ENCODE measurements at places on chromosomes 4 and X.

- DNase-seq, result no peak
Observed at GRCh38 chr4:185323606-185324005, 72.1 kb downstream of the LRP2BP start.

- no peak for DNase-seq
Observed at GRCh38 chr4:30802622-30803323, 82.6 kb downstream of the PCDH7 start.

DNA sequence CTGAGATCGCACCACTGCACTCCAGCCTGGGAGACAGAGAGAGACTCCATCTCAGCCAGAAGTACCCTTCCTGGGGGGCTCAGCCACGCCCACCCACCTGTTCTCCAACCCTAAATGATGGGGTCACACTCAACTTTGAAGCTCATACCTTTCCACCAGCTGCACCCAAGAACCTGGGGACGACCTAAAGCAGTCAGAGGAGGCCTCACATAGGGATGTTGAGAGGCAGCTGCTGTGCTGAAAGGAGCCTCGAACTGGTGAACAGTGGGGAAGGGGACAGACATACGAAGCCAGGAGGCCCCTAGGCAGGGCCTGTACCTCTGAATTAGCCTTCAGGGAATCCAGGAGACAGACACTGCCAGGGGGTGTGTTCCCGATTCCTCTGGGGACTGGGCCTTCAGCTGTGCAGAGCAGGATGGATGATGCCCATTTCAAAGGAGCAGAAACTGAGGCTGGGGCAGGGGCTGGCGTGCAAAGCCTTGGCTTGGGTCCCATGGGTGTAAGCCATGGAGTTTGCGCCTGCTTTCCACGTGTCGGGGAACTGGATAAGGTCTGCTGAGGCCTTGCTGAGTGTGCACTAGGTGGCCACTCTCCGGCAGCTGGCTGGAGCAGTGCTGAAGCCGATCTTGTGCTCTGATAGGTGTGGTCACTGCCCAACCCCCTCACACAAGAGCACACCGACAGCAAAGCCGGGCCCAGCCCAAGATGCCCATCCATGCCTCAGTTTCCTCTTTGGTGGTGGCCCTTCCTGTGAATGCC is 130.8 kb downstream of the CPZ start:
- DNase-seq, result no peak

DNA sequence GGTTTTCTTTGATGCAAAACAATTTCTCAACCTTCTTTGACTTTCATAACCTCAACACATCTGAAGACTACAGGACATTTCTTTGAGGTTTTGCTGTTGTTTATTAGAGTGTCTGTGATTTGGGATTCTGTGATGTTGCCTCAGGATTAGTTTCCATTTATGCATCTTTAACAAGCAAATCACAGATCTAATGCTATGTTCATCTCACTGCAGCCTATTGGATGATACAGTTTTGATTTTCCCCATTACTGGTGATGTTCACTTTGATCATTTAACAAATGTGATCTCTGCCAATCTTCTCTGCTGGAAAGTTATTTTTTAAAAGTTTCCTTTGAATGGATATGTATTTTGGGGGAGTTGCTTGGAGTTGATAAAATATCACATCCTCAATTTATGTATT is 624.9 kb upstream of the HS3ST1 start:
- DNase-seq, result no peak

- no peak for DNase-seq
Observed at GRCh38 chrX:40120838-40121580, 23.3 kb upstream of the BCOR start.

DNA sequence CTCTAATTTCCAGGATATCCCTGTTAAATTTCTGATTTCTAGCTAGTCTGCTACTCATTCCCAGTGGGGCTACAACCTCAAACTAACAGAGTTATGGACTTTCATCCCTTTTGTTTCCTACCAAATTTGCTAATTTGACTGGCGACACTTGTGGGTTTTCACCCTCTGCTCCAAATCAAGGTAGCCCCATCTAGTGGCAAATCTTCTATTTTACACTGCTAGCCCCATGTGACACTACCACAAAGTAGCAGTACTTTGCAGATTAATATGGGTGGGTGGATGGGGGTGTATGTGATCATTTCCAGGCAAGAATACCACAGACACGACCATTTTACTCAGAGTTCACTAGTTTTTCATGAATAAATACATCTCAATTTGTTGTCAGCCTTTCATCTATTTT is 150.3 kb downstream of the MSL3 start:
- DNase-seq, result peak; percentile 0

DNA sequence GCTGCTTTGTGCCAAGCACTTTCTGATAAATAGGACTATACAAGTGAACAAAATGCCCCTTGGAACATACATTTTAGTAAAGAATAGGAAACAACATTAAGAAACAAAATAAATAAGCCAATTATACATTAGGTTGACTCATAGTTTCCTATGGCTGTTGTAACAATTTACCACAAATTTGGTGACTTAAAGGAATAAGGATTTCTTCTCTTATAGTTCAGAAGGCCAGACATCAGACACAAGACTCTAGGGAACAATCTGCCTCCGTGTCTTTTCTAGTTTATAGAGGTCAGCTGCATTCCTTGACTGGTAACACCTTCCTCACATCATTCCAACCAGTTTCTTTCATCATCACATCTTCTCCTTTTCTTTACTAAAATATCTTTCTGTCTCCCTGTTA is 235.9 kb upstream of the PCDH18 start:
- DNase-seq, result no peak

DNA sequence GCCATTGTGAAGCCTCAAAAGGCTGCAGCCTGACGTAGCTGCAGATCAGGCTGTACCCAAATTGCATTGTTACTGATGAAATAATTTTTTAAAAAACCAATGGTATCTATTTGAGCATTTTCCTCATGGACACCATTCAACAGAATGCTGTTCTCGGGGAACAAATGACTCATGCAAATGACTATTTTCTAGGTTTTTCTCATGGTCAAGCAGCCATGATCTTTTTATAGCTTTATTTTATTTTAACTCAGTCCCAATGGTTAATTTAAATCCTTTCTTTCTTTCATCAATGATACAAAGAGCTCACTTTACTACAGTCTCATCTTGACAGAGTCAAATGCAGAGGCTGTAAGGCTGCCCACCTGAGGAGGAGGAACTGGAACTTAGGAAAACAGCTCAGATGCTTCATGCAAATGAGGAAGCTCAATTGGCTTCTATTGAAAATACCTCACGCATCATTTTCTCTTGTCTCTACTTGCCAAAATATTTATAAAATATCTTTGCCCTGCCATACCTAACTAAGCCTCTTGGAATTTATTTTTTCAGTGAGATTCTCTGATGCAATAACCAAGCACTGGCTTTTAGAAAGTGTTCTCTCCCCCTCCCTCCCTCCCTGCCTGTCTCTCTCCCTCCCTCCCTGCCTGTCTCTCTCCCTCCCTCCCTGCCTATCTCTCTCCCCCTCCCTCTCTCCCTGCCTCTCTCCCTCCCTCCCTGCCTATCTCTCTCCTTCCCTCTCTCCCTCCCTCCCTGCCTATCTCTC is 81.0 kb downstream of the SORBS2 start:
- no peak for DNase-seq

DNA sequence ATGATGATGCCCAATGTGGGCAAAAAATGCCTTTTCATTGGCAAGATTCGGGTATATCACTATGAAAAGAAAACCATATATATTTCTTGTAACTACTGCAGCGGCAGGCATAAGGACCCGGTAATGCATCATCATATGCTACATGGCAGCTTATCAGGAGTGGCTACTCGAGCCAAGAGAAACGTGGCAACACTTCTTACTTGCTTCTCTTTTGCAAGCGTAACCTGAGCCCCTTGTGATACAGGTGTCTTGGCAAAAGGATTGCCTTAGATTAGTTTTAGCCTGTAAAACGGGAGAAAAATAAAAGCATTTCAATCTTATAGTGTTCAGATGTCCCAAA is 280.3 kb downstream of the SPRY1 start:
- no peak for DNase-seq

- no peak for DNase-seq
Observed at GRCh38 chr4:7557456-7557855, 122.7 kb upstream of the PSAPL1 start.

DNA sequence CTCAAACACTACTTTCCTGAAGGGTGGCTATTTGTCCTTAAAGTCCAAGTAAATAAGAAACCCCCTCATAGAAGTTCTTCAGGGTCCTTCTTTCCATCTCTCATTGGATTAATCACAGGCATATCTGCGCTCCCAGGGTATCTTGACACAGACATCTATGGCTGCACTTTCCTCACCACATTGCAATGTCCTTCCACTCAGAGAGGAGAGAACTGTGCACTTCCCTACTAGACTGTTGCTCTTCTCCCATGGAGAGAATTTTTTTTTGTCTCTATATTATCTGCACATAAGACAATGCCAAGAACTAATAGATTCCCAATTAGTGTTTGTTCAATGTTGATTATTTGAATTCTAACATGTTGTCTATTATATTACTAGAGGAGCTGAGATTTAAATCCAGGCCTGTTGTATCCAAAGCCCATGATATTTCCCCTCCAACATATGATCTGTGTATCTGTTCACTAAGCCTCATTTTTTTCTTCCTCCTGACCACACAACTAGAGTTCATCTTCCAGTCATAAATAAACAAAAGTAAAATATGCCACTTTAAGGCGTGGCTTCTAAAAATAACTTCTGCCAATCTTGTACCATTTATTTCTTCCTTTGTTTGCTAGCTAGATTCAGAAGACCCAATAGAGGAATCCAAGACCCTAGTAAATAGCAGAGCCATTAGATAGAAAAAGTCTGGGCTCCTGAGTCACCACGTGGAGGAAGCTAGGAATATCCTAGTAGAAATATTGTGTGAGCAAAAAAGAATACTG is 61.5 kb upstream of the FAM241A start:
- no peak for DNase-seq

DNA sequence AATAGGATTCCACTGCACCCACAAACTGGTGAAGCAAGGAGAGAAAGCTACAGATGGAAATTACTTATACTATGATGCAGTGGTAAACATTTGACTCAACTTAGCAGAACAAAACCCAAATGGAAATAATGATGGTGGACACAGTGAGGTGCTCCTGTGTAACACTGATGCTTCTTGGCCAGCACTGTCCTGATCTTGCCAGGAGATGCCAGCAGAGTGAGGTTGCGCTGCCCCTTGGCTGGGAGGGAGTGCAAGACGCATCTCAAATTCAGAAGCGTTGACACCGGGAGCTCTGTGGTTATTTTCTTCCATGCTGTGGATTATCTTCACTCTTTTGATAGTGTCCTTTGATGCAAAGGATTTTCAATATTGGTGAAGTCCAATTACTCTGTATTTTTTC is 22.0 kb upstream of the ARSH start:
- no peak for DNase-seq

DNA sequence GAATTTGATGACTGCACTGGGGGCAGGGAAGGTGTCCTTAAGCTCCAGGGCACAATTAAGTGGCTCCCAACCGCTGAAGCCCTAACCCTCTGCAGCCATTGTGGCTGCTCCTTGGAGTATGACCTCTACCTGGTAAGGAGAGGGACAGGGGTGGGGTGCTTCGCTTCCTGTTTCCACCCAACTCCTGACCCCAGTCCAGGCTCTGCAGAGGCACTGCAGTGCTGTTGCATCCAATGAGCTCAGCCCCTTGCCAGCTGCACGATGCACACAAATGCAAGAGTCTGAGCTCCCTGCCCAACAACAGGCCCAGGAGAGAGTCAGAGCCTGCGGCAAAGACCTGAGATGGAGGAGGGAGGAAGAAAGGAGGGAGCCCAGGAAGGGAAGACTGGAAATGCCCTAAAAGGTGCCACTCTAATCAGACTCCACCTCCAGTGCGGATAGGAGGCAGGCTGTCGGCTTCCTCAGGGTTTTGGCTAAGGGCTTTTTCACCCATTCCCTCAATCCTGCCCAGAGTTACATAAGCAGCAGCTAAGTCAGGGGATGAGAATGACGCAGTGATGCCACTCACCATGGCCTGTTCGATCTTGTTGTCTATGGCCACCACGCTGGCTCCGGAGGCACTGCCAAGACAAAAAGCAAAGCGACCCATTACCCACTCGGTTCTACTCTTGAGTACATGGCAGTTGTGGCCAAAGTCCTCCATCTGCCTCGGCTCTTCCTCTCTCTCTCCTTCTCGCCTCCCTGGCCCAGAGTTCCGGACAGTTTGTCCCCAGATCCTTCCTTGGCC is 60.1 kb downstream of the TSC22D3 start:
- no peak for DNase-seq

DNA sequence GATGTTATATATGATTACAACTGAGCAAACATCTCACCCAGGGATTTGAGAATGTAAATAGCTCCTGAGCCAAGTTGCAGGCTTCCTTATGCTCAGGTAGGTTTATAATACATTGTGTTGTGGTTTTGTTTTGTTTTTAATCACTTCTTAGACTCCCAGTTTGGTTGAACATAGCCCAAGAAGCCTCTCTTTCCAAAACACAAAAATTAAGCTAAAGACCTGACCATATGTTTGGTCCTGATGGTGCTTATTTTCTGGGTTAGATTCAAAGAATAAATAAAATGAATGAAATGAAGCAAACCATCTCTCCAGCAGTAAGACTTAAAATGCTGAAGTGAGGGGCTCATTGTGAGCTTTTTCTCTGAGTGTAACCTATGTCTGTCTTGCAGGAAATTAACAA is 93.5 kb downstream of the GRXCR1 start:
- no peak for DNase-seq

DNA sequence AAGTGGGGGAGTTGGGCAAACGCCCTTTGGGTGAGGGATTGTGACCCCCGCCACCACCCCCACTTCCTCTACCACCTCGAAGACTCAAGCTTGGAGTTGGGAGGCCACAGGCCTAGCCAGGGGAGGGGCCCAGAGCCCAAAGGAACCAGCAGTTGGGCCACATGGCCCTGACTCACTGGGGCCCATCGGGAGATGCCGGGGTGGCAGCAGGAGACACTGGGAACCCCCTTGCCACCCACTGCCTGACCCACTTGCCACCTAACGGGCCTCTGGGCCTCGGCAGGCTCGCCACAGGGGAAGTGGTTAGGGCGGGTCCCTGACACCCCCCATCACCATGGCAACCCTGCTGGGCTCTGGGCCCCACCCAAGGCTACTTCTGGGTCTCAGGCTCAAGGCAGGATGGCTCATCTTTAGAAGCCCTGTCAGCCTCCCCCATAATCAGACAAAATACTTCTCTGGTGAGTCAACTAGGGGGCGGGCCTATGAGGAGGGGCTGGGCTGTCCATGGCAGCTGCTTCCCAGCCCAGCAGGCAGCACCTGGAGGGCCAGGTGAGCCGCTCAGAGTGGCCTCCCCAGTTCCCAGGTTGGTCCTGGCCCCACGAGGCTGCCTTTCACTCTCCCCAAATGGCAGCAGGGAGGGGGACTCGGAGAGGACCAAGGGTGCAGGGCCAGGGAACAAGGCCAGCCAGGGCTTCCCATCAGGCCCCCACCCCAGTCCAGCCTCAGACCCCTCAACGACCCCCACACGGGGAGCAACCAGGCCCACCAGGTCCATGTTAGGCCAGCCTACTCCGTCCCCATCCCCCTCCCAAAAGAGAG is 5.6 kb downstream of the FLNA start:
- peak; percentile 89 for DNase-seq

DNA sequence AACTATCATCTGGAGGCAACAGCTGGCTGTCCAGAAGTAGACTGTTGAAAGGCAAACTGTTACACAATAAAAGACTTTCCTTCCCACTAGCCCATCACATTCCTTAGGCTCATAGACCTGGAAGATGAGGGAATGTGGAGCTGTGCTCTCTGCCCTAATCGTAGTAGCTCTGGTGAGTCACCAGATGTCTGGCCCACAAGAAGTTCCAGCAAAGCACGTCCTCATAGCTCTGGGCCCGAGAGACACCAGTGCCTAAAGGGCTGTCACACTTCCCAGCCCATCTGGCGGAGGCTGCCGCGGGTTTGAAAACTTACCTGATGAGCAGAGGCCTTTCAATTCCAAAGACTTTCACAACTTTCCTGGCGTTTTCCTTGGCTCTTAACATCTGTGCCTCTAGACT is 81.7 kb upstream of the STOX2 start:
- DNase-seq, result no peak
